ENCODE measurements at places on chromosomes 12 and 14. TPM values are rescaled to one million over a fixed set of nuclear protein-coding genes. Genes with fewer than 3 reads are reported as not detected.

The SVOP gene
- not detected for total RNA-seq

The GNB3 gene
- 3.9 TPM for total RNA-seq

The NR1H4 gene
- under 0.01 TPM for total RNA-seq

The CMA1 gene
- total RNA-seq, result not detected

The DENND5B gene
- 11.6 TPM for total RNA-seq

The RAPGEF3 gene
- total RNA-seq, result 3.2 TPM

- peak; percentile 71 for DNase-seq
These were observed 235 bp downstream of the RAB2B start for GRCh38 chr14:21476523-21476924.

GRCh38 chr12:59036347-59036746, 116.0 kb upstream of the LRIG3 start:
- peak; percentile 72 for DNase-seq

- DNase-seq, result peak; percentile 33
These were observed 36.1 kb downstream of the TMCC3 start for GRCh38 chr12:94614288-94614721.

DNA sequence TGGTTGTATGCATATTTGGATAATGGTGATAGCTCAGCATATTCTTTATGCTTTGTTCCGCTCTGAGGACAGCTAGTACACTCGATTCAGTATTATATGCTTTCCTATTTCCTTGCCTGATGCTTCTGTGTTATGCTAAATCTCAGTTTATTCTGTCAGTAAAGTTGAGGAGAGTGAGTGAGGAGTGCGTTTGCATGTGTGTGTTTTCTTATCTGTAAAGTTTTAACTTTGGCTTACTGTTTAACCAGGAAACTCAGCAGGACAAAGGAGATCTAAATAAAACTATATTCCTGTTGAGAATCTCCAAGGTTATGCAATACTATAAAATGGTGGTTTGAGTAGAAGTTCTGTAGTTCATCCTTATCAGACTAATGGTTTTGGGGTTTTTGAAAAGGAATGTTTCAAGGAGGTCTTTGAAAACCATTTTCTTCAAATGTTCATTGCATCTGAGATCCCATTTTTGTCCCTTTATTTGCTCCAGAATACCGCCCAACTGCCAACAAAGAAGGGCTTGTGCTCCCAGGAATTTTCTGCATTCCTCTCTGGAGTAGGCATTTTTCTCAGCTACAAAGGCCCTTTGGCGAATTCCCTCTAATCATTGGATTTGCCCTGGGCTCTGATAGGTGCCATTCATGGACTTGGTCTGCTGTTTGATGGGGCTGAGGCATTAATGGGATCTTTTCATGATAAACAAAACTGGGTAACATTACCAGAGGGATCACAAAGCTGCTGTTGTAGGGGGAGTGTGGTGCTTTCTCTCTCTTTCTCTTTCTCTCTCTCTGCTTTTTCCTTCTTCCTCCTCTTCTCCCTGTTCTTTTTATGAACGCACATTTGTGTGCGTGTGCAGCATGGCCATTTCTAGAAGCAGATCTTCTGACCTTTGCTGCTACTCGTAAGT, 71.7 kb downstream of the HMGA2 start:
- peak; percentile 61 for DNase-seq

- no peak for DNase-seq
These were observed 49.0 kb downstream of the TMTC1 start for GRCh38 chr12:29734734-29735133.

DNA sequence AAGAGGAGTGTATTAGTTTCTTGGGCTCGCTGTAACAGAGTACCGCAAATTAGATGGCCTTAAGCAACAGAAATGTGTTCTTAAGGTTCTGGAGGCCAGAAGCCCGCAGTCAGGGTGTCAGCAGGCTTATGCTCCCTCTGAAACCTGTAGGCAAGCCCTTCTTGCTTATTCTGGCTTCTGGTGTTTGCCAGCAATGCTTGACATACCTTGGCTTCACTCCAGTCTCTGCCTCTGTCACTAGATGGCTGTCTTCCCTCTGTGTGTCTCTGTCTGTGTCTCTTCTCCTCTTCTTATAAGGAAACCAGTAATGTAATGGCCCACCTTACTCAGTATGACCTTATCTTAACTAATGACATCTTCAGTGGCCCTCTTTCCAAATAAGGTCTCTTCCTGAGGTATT, 85.1 kb downstream of the DERA start:
- DNase-seq, result peak; percentile 35

- peak; percentile 90 for DNase-seq
These were observed 100.3 kb upstream of the PLEKHG7 start for GRCh38 chr12:92602476-92602875.

- no peak for DNase-seq
These were observed 12.9 kb downstream of the BMP4 start for GRCh38 chr14:53943751-53944083.
